Stimulated activated CD4-positive, alpha-beta T cell treated with anti-CD3 and anti-CD28 coated beads, Interleukin-4, amount 100 ng/mL, for 4 hours (primary cell): ENCODE measurements at places on chromosomes 6 and 20.

- no peak for DNase-seq
Measured at GRCh38 chr6:125107896-125108295, 45.7 kb upstream of the TPD52L1 start.

GRCh38 chr20:36569847-36570429 lies 3.5 kb upstream of the TGIF2 start:
- DNase-seq: no peak

GRCh38 chr6:75579951-75580350 lies 21.7 kb upstream of the SENP6 start:
- DNase-seq: no peak

GRCh38 chr20:24755411-24755922 lies 193.6 kb upstream of the CST7 start:
- DNase-seq: no peak
